ENCODE measurements at places on chromosomes 6 and 20. TPM values are rescaled to one million over a fixed set of nuclear protein-coding genes. Genes with fewer than 3 reads are reported as not detected.

PPP1R16B gene
- 80.4 TPM for total RNA-seq

PLEKHG1 gene
- total RNA-seq, result 3.0 TPM

COL21A1 gene
- not detected for total RNA-seq

BANF2 gene
- total RNA-seq, result not detected

PHACTR1 gene
- total RNA-seq, result 0.05 TPM

HSD17B8 gene
- total RNA-seq, result 17.5 TPM

NKAIN2 gene
- total RNA-seq, result not detected

TMC2 gene
- total RNA-seq, result not detected

PKIB gene
- total RNA-seq, result 1.1 TPM

LY6G6D gene
- not detected for total RNA-seq
